ENCODE measurements at places on chromosomes 1 and 21.

DNA sequence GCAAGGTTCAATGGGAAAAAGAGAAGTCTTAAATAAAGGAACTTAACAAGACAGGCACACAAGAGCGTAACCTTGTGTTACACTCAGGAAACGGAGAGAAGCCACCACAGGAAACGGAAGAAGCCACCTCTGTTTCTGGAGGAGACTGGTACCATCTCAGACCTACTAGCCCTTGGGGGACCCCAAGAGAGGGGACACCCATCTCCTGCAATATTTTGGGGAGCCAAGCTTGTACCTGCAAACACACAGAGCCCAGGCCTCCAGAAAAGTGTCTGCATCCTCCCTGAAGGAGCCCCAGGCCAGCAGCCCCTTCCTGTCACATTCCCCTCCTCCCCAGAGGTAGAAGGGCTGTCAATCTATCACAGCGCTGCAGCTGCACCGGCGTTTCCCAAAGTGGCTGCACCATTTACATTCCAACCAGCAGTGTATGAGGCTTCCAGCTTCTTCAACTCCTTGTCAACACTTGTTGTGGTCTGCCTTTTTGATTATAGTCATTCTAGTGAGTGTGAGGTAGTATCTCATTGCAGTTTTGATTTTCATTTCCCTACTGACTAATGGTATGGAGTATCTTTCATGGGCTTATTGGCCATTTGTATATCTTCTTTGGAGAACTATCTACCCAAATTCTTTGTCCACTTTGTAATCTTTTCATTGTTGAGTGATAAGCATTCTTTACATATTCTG lies 23.0 kb upstream of the PADI1 start:
- peak; percentile 40 for DNase-seq

GRCh38 chr21:46213620-46214286 lies 14.8 kb downstream of the LSS start:
- no peak for DNase-seq

- no peak for DNase-seq
These were observed 28.8 kb downstream of the TTLL7 start for GRCh38 chr1:83970114-83970513.

DNA sequence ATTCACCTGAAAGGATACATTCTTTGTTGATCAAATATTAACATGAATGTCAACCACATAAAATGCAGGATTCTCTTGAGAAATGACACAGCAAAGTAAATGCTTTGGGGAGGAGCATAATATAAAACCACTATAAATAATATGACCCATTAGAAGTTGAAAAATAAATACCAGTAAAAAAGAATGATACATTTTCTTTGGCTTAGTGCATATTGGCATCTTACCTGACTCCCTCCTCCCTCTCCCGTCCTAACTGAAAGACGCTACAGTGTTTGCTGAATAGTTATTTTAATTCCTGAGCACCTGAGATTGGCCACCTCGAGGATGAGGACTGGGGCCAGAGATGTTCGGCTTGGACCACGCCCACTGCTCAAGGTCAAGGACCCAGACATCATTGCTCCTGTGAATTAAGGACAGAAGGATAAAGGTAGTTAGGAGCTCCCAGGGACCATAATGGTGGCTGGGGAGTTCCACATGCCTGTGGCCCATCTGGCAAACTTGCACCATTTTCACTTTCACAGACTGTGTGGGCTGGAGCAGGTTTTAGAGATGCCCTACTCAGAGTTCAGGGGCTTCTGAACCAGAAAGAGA lies 16.4 kb upstream of the CPLANE2 start:
- DNase-seq = no peak

DNA sequence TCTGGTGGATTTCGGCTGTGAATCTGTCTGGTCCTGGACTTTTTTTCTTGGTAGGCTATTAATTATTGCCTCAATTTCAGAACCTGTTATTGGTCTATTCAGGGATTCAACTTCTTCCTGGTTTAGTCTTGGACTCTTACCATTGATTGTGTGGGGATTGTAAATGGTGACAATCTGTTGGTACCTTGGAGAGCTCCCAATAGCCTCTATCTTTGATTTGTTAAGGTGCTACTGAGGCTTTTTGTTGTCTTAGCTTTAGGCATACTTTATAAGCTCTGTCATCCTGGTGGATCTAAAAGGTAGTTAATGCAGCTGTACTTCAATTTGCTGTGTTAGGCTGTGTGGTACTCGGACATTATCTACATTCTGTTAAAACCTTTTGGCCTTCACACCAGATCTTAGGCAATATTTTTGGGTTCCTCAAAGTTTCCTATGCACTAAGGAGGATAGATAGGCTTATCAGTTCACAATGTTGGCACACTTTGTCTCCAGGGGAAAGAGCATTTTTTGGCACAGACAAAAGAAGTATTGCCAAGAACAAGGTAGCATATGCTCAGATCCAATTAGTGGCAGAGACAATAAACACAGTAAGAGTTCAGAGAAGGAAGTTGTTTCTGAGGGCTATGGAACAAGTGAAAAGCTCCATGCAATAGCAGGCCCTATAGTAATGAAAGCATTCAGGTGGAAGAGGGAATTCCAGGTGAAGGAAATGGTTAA lies 230.4 kb downstream of the PDE4B start:
- no peak for DNase-seq
